ENCODE measurements at places on chromosomes 4 and X.

- peak; percentile 18 for ATAC-seq
Observed at GRCh38 chr4:147736458-147736857, 4.6 kb downstream of the ARHGAP10 start.

DNA sequence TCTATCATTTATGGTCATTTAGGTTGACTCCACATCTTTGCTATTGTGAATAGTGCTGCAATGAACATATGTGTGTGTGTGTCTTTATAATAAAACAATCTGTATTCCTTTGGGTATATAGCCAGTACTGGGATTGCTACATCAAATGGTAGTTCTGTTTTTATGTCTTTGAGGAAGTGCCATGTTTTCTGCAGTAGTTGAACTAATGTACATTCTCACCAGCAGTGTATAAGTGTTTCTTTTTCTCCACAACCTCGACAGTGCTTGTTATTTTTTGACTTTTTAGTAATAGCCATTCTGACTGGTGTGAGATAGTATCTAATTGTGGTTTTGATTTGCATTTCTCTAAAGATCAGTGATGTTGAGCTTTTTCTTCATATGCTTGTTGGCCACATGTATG is 80.5 kb downstream of the ARHGAP6 start:
- no peak for ATAC-seq

DNA sequence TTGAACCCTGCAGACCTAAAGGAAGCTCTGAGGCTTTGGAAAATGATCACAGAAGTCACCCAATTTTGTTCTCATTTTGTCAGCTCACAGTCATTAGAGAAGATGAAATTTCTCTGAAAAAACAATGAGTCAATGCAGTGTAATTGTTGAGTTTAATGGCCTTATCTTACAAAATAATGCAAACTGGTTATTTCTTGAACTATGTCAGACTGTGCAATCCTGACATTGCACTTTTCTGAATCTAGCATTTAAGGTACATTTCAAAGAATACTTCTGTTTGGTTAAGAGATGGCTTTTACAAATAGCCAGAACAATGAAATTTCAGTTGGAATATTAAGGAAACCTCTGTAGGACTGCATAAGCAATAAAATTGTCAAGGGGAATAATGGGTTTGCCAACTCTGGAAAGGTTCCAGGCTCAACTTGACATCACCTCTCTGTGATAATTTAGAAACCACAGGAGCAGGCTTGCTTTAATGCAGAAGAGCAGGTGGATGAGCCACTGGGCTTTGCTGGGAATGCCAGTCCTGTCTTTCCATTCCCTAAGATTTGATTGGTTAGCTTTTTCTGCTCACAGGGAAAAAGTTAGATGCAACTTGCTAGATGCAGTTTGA is 222.8 kb downstream of the FRMPD4 start:
- no peak for ATAC-seq

DNA sequence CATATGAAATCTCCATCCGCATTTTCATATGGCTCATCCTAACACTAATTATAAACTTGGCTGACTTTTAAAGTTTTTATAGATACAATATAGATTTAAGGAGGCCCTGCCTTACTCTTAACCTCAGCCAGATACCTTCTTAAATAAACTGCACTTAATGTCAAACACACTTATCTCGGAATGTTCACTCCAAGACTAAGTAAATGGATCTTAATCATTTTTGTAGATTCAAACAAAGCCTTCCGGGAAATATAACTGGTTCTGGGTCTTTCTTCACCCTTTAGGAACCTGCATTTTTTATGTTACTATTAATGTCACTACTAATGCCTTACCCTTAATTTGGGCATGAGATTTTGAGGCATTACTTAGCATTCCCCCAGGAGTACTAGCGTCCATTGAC is 43.7 kb upstream of the NDP start:
- ATAC-seq: no peak

DNA sequence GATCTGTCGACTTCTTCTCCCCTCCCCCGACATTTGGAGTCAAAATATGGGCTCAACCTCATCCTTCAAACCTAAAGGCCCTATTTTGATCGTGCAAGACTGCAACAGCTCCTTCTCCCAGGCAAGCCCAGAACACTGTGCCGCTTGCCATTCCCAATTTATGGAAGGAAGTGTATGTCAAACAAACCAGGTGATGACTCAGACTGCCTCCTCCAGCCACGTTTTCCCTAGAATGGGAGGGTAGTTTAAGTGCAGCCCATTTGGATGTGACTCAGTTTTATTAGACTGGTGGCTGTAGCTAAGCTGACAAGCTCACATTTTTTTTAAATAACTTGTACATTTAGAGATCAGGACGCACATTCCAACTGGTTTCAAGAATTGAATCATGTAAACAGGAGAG is 570.4 kb upstream of the DIPK2B start:
- peak; percentile 68 for ATAC-seq

DNA sequence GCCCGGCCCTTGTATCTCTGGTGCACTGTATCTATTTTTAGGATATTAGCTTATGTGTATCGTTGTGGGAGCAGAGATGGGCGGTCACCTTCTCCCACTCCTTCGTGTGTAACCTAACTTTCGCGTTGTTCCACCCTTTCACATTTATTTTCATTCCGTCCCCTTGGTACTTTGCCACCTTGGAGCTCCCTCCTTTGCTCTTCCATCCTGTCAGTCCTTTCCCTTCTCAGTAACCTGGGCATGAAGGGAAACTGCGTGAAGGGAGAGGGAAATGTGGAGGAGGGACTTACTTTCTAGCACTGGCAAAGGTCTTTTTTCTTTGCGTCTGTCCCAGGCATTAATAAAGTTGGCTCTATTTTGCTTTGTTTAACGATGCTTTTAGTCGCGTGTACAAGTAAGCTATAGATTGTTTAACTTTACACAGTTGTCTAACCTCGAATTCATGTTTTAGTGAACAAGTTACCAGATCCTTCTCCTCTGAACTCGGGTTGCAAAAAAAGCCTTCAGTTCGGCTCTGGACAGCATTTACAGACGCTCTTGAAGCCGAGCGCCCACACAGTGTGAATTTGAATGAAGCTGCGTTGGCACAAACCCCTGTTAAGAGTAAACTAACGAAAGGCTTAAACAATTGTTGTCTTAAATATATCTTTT is 3.9 kb downstream of the PCDH10 start:
- ATAC-seq: no peak

DNA sequence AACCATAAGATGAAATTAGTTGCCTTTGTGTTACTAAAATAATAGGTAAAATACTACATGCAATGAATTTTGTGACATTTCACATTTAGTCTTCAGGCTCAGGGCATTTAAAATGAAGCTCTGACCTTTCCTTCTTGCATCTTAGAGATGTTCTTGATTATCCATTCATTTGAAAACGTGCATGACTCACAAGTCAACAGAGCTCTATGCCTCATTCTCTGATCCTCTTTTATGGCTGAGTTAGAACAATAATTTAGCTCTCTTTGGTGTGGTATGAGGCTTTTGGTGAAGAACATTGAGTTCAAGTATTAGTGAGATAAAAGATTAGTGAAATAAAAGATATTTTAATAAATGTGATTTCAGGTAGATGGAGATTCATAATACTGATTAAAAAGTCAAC is 66.5 kb downstream of the TIGD2 start:
- ATAC-seq: no peak

DNA sequence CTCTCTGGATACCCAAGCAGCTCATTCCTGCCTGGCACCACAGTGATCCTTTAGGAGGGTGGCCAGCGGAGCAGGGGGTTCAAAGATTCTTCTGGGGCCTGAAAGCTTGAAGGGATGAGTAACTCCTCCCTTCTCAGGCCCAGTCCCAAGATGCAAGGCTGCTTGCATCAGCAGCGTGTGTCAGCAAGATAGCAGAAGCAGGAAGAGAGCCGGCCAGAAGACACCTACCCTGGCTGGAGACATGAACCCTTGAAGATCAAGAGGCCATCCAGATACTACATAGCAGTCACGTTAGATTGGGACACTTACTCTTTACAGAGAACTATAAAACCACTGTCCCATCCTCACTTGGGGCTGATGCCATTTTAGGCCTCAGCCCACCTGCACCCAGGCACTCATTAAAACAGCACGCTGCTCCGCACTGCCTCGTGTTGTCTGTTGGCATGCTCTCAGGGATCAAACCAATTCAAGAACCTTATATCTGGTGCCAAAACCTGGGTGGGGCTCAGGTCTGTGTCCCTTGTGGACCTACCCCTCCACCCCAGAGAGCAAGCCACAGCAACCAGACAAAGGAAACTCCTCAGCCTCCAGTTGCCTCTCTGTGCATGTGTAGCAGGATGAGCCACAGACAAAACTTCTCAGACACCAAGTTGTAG is 6.5 kb downstream of the UGT2B17 start:
- ATAC-seq: no peak

- ATAC-seq: peak; percentile 86
Observed at GRCh38 chr4:76305971-76306881, at the start of gene STBD1. Gene STBD1, plus strand, starts transcription at chr4:76306733. Its CDS starts 37 bp downstream, at chr4:76306770.

- ATAC-seq: peak; percentile 98
Observed at GRCh38 chrX:37745354-37745753, 34.5 kb upstream of the CYBB start.

DNA sequence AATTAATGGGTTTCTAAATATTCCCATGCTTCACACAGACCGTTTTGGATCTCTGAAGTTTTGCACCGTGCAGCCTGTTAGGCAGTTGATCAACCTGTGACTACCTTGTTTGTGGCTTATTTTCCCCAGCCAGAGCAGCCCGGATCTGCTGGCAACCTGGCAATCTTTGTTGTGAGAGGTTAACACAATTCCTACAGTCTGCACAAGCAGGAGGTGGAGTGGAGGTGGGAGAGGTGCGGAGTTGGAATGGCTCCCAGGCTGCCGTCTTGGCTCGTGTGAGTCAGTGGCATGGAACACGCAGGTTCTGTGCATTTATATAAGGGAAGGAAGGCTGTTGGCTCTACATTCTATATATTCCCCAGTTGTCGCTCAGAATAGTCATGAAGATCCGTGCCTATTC is 70.9 kb upstream of the STOX2 start:
- no peak for ATAC-seq

DNA sequence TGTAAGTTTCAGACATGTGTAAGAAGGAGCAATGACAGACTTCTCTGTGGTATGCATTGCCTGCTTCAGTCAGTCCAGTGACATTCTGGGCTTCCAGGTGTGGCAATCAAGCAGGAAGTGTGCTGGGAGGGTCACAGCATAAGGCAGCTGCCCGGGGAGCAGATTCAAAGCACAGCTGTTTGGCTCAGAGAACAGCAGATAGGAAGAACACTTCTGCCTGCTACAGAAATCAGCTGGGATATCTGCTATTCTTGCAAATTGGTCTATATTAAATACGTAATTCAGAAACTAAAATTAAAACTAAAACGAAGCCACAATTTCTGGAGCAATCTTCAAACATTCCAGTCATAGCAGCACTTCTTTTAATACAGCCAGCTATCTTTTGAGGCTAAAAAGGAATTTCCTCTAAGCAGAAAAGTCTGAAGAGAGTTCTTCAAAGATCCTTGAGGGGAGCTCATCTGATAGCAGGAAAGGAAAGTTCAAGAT is 47.5 kb upstream of the GALNT7 start:
- ATAC-seq: peak; percentile 57

GRCh38 chrX:6021316-6022091 is 207.2 kb downstream of the NLGN4X start:
- ATAC-seq: no peak

GRCh38 chr4:177185151-177185550 is 124.5 kb upstream of the NEIL3 start:
- no peak for ATAC-seq

- no peak for ATAC-seq
Observed at GRCh38 chr4:2085496-2085901, 26.4 kb downstream of the NAT8L start.

DNA sequence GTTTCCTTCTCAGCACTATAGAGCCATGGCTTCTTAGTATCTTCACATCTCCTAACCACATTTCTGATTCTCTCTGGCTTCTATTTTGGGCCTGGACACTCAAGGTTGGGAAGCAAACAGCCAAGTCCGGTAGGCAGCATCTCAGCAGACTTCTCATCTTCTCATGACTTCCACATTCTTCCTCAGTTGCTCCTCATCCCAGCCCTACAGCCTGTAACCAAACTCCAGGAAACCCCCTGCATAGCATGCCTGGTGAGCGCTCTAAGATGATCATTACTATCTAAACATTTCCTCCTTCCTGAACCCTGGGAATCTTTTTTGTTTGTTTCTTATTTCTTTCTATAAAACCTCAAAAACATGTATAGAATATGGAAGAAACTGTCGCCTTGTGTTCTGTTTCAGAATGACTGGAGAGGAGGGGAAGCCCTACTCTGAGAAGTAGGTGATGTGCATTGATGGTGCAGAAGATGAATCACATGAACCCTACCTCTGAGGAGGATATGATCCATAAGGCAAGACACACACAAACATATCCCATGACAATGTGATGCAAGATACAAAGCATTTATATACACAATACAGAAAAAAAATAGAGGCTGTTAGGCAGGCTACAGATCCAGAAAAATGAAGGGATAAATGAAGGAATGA is 219.8 kb upstream of the GYPA start:
- ATAC-seq: no peak

DNA sequence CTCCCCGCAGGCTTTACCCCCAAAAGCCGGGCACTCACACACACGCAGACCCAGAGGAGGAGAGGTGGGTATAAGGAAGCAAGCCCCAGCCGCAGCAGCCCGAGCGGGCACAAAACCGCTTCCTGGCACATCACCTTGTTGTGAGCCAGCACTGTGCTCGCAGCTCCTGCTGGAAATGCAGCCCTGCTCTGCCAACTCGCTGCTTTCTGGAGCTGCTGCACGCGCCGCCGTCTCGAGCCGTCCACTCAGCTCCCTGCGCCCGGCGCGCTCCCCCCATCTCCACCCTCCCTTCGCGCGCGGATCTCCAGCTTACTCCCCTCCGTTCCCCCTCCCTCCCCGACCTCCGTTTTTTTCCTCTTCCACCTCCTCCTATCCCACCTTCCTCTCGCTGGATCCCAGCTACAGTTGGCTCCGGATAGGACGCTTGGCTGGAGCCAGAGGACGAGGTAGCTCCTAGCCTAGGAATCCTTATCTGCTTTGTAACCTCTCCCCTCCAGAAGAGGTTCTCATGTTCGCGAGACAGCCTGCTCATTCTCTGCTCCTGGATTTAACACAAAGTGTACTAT is at the start of gene SPOCK3:
SPOCK3 (minus strand) TSS at position 179 of the 566 bp plus-strand sequence.
- peak; percentile 98 for ATAC-seq

GRCh38 chr4:151436093-151436518 is 27.1 kb downstream of the FHIP1A start:
- ATAC-seq: peak; percentile 81

DNA sequence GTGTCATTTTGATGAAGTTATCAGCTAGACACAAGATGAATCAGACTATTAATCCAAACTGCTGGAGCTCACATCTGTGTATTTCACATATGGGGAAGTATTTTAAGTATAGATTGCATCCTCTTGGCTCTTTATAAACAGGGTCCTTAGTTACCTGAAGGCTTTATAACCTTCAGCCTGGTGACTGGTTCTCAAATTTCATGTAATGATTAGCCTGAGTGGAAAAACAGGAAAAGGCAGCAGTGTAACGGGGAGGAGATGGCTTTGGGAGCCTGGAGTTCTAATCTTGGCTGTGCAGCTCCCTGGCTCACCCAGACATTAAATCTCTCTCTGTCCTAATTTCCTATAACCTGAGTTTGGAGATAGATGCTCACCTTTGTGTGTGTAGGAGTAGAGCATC is 103.8 kb upstream of the HPF1 start:
- no peak for ATAC-seq
